ENCODE measurements at places on chromosomes 11 and 22. TPM values are rescaled to one million over a fixed set of nuclear protein-coding genes. Genes with fewer than 3 reads are reported as not detected.
A peak's percentile ranks its signal among the peaks of the same experiment; 100 is the strongest.

- H3K27ac ChIP-seq = no peak overlapping the region
- no peaks in the 10 kb centered on the region for H3K36me3 ChIP-seq
- H3K27me3 ChIP-seq = no peaks in the 10 kb centered on the region
- no peaks in the 10 kb centered on the region for H3K4me1 ChIP-seq
Measured at GRCh38 chr11:34235189-34235588, 122.6 kb downstream of the ABTB2 start.

GRCh38 chr22:19522881-19523239 is 1.4 kb downstream of the CLDN5 start:
- H3K27me3 ChIP-seq = no peaks in the 10 kb centered on the region
- no peak for DNase-seq
- H3K4me3 ChIP-seq = no peak overlapping the region
- peak overlapping the region; percentile 80 for H3K27ac ChIP-seq
- no peaks in the 10 kb centered on the region for H3K36me3 ChIP-seq
- no peaks in the 10 kb centered on the region for H3K4me1 ChIP-seq

- no peak overlapping the region for H3K27ac ChIP-seq
- no peak overlapping the region for H3K4me3 ChIP-seq
- no peaks in the 10 kb centered on the region for H3K27me3 ChIP-seq
- no peaks in the 10 kb centered on the region for H3K36me3 ChIP-seq
- no peak for DNase-seq
Measured at GRCh38 chr22:17997456-17997855, 26.9 kb downstream of the MICAL3 start.

DNA sequence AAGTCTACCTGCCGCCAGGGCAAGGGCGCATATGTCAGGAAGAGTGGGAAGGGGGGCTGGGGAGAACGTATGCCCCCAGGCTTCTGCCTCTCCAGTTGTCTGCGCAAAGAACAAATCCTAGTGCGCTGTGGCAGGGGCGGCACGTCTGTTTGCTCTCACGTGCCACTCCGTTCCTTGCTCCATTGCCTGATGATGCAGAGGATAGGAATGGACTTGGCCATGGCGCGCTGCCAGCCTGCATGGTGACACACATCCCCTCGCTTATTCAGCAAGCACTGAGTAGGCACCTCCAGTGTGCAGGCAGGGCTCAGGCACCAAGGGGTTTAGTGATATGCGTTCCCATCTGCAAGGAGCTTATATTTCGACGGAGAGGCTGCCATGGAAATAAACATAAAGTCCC is 45.4 kb upstream of the SLC22A12 start:
- H3K36me3 ChIP-seq = no peaks in the 10 kb centered on the region
- H3K27me3 ChIP-seq = no peaks in the 10 kb centered on the region
- no peaks in the 10 kb centered on the region for H3K4me1 ChIP-seq
- DNase-seq = no peak
- no peak overlapping the region for H3K27ac ChIP-seq

DNA sequence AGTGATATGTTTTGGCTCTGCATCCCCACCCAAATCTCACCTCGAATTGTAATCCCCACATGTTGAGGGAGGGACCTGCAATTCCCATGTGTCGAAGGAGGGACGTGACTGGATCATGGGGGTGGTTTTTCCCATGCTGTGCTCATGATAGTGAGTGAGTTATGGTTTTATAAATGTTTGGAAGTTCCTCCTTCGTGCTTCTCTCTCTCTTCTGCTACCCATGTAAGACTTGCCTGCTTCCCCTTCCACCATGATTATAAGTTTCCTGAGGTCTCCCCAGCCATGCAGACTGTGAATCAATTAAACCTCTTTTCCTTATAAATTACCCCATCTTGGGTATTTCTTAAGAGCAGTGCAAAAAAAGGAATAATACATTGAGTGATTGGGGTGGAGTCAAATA is 7.3 kb upstream of the CEP295 start:
- no peak for DNase-seq
- no peak overlapping the region for H3K27ac ChIP-seq
- H3K4me1 ChIP-seq = peaks cover 3% of the 10 kb centered on the region

GRCh38 chr22:46827136-46827780 is 64.8 kb downstream of the TBC1D22A start:
- no peaks in the 10 kb centered on the region for H3K4me1 ChIP-seq
- H3K27me3 ChIP-seq = no peaks in the 10 kb centered on the region
- no peak for DNase-seq
- H3K4me3 ChIP-seq = no peak overlapping the region
- H3K27ac ChIP-seq = no peak overlapping the region
- no peaks in the 10 kb centered on the region for H3K36me3 ChIP-seq

DNA sequence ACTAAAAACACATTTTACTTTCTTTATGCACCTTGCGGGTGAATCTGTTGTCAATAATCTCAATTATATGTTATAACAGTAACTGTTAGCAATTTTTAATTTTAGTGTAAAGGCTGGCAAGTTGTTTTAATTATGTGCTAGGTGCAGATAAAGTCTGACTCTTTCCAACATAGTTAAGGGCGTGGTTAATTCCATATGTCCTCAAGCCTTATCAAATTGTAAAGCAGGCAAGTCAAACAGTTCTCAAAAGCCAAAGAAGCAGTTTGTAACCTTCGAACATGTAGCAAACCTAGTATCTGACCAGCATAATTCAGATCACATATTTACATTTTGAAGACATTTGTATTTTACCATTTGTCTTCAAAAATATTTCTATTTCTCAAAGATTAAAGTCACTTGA is 29.2 kb downstream of the METTL15 start:
- no peak overlapping the region for H3K27ac ChIP-seq
- no peaks in the 10 kb centered on the region for H3K36me3 ChIP-seq
- H3K27me3 ChIP-seq = no peaks in the 10 kb centered on the region
- no peaks in the 10 kb centered on the region for H3K4me1 ChIP-seq
- DNase-seq = no peak

- no peak for DNase-seq
- no peak overlapping the region for H3K4me3 ChIP-seq
- H3K36me3 ChIP-seq = no peaks in the 10 kb centered on the region
- no peak overlapping the region for H3K27ac ChIP-seq
- no peaks in the 10 kb centered on the region for H3K4me1 ChIP-seq
Measured at GRCh38 chr11:78465169-78465942, 47.7 kb upstream of the GAB2 start.

- no peaks in the 10 kb centered on the region for H3K4me1 ChIP-seq
- H3K27me3 ChIP-seq = no peaks in the 10 kb centered on the region
- peaks cover 100% of the 10 kb centered on the region for H3K36me3 ChIP-seq
Measured at GRCh38 chr11:72012897-72013721, 14.4 kb downstream of the IL18BP start.

- no peaks in the 10 kb centered on the region for H3K27me3 ChIP-seq
- H3K4me3 ChIP-seq = no peak overlapping the region
- H3K27ac ChIP-seq = no peak overlapping the region
- no peaks in the 10 kb centered on the region for H3K4me1 ChIP-seq
Measured at GRCh38 chr11:113781682-113782081, 2.1 kb downstream of the CLDN25 start.

DNA sequence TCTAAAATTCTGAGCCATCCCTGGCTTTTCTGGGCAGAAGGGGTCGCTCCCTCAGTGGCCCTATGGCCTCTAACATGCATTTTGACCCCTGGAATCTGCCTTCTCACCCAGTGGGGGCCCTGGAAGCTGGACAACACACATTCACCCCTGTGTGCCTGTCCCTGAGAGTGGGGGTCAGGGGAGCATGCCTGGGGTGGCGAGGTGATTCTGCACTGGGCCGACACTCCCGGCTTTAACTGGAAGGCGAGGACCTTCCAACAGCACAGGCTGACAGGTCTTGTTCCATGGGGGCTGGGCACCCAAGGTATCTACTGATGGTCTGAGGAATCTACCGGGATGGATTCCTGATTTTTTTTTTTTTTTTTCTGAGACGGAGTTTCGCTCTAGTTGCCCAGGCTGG is 10.7 kb downstream of the PPM1F start:
- H3K4me1 ChIP-seq = peaks cover 15% of the 10 kb centered on the region
- H3K4me3 ChIP-seq = no peak overlapping the region
- peaks cover 8% of the 10 kb centered on the region for H3K36me3 ChIP-seq
- no peaks in the 10 kb centered on the region for H3K27me3 ChIP-seq

GRCh38 chr11:44564670-44565210 is 723 bp upstream of the CD82 start:
- peak; percentile 92 for DNase-seq
- no peaks in the 10 kb centered on the region for H3K36me3 ChIP-seq
- H3K27me3 ChIP-seq = no peaks in the 10 kb centered on the region

DNA sequence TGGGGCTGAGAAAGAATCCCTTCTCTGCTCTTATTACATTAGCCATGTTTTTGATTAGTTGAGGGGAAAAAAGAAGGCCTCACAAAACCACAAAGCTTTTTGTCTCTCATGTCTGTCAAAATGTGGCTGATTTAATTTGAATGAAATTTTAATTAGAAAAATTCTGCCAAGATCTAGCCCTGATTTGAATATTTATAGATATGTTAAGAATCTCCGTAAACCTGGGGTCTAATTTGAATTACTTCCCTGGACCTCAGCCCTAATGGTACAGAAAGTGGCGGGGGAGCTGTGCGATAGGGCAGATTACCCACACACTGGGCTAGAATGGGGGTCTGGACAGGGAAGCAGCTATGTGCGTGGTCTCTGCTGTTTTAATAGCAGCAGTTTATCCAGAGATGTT is 141.3 kb upstream of the TTC12 start:
- H3K27me3 ChIP-seq = no peaks in the 10 kb centered on the region
- H3K4me1 ChIP-seq = no peaks in the 10 kb centered on the region
- no peaks in the 10 kb centered on the region for H3K36me3 ChIP-seq

DNA sequence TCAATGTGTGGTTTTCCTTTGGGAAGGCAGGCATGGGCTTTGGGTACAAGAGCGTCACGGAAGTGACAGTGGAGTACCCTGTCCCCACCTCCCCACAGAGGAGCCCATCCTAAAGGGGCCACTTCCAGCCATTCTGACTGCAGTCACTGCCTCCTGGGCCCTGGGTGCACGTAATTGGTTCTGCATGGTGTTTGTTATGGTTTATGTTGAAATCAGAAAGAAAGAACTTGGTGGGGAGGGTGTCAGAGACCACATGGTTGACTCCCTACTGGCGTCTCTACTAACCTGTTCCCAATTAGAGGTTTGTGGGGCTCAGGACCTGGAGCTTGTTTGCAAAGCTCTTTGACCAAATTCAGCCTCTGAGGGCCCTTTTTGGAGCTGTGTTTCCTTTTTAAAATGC is 40.8 kb downstream of the RIBC2 start:
- H3K4me3 ChIP-seq = no peak overlapping the region

DNA sequence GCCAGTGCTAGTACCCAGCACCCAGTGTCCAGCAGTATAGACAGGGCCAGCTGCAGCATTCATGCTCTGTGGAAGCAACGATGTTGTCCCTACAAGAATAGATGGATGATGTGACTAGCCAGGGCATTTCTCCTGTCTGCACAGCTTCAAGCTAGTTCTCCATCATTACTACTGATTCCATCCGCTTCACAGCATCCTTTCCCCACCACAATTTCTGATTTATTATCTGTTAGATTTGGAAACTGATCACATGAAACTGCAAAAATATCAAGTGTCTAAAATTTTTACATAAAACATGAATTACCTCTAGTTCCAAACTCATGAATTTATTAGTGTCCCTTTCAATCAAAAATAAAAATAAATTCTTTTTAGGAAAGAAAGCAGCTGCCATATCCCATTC is 138.9 kb upstream of the POU2AF2 start:
- no peaks in the 10 kb centered on the region for H3K27me3 ChIP-seq
- H3K4me1 ChIP-seq = no peaks in the 10 kb centered on the region
- H3K36me3 ChIP-seq = no peaks in the 10 kb centered on the region
- H3K27ac ChIP-seq = no peak overlapping the region

GRCh38 chr11:126719740-126720139 is 280.8 kb downstream of the KIRREL3 start:
- no peak overlapping the region for H3K4me3 ChIP-seq
- H3K27ac ChIP-seq = no peak overlapping the region
- H3K4me1 ChIP-seq = no peaks in the 10 kb centered on the region
- DNase-seq = no peak
- no peaks in the 10 kb centered on the region for H3K36me3 ChIP-seq

DNA sequence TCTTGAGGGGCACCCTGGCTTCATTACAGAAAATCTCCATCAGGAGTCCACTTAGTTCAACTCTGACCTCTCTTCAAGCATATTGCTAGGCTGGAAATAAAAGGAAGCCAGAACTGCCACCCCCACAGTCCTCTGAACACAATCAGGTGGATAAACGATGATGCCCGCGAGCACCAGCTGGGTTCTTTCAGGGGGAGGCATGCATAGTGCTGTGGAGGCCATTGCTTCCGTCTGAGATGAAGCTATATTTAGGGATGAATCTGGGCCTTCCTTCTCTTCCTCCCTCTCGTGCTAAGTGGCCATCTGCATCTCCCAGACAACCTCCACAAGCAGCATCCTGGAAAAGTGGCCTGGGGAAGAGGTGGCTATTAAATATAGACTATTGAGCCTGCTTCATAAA is 3.9 kb upstream of the MICAL2 start:
- H3K4me3 ChIP-seq = no peak overlapping the region
- H3K27ac ChIP-seq = no peak overlapping the region
- DNase-seq = no peak
- H3K4me1 ChIP-seq = peaks cover 27% of the 10 kb centered on the region
- no peaks in the 10 kb centered on the region for H3K27me3 ChIP-seq

GRCh38 chr11:120054753-120055045 is 83.2 kb downstream of the TRIM29 start:
- no peaks in the 10 kb centered on the region for H3K27me3 ChIP-seq
- no peak overlapping the region for H3K4me3 ChIP-seq
- H3K36me3 ChIP-seq = no peaks in the 10 kb centered on the region

DNA sequence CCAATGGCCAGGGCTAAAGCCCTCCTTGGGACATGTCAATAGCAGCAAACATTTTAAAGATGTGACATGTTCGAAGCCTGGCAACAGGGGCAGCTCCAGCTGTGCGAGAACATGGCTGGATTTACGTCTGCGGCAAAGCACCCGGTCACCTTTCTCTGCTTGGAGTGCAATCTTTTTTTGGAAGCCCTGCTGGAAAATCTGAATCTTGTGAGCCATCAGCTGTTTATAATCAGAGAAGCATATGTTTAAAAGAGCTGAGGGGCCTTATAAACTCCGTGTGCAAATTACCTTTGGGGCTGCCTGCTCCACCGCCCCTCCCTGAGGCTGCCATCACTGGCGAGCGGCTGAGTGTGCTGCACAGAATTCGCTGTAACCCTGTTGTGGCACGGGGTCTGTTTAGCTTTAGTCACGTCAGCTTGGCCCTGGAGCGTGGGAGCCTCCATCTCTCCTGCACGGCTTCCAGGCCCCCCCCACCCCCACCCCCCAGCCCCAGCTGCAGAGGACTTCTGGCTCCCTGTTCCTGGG is 9.0 kb upstream of the KCNQ1OT1 start:
- H3K27ac ChIP-seq = no peak overlapping the region
- H3K27me3 ChIP-seq = no peaks in the 10 kb centered on the region
- H3K4me1 ChIP-seq = peaks cover 5% of the 10 kb centered on the region

The FBLN1 gene
- total RNA-seq = 199 TPM

The GGT5 gene
- 99.3 TPM for total RNA-seq

The CYTH4 gene
- total RNA-seq = 15.1 TPM

The ARHGAP32 gene
- 20.0 TPM for total RNA-seq

The KRTAP5-2 gene
- total RNA-seq = not detected

The ANGPTL5 gene
- 2.3 TPM for total RNA-seq

The SYCE3 gene
- 6.0 TPM for total RNA-seq

The OR52J3 gene
- not detected for total RNA-seq
